ENCODE measurements at places on chromosomes 6 and 20. TPM values are rescaled to one million over a fixed set of nuclear protein-coding genes. Genes with fewer than 3 reads are reported as not detected.

HTR1E gene
- total RNA-seq, result not detected

PNPLA1 gene
- total RNA-seq, result not detected

- no peak for DNase-seq
These were observed 5.0 kb upstream of the RTF2 start for GRCh38 chr20:56463428-56463827.

GRCh38 chr20:48919882-48920526 is 1.5 kb upstream of the ARFGEF2 start:
- DNase-seq, result no peak

MDN1 gene
- total RNA-seq, result 76.8 TPM

DNA sequence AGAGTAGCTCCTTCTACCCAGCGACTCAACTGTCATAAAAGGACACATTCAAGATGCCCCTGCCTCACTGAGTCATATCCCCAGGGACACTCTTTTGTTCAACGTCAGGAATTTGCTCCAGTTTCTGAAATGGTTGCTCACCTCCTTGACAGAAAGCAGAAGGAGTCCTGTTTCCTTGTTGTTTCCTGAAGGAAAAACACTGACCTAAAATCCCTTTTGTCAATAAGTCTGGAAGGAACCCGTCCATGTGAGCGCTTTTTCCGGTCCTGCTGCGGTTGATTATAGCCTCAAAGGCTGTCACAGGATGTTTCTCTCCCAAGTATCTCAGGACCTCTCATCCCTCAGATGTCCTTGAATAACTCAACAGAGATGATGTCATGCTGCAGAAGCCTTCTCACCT is 113.6 kb upstream of the PLEKHG1 start:
- DNase-seq, result no peak

GRCh38 chr6:1610497-1611321 is 994 bp downstream of the FOXC1 start:
- DNase-seq, result peak; percentile 33

DNA sequence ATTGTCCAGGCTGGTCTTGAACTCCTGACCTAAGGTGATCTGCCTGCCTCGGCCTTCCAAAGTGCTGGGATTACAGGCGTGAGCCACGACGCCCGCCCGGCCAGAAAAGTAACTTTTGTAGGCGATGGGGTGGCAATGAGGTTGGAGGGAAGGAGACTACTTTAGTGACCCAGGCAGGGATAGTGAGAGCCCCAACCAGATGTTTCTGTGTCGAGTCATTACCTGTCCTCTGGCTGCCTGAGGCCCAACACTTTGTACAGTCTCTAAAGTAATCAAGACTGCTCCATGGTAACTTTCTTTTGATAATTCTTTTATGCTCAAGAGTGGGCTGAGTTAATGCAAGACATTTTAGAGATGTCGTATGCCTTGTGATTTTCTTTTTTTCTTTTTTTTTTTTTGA is 6.8 kb downstream of the SASH1 start:
- DNase-seq, result no peak

Measured in activated naive CD4-positive, alpha-beta T cell treated with anti-CD3 and anti-CD28 coated beads, Interleukin-2, amount 50 U/mL, for 72 hours (primary cell).